ENCODE measurements at places on chromosomes 6 and 20. TPM values are rescaled to one million over a fixed set of nuclear protein-coding genes. Genes with fewer than 3 reads are reported as not detected.

HLA-C gene
- total RNA-seq = 140 TPM

LST1 gene
- not detected for total RNA-seq

LRP11 gene
- 21.5 TPM for total RNA-seq

TNFRSF6B gene
- total RNA-seq = 191 TPM

DNA sequence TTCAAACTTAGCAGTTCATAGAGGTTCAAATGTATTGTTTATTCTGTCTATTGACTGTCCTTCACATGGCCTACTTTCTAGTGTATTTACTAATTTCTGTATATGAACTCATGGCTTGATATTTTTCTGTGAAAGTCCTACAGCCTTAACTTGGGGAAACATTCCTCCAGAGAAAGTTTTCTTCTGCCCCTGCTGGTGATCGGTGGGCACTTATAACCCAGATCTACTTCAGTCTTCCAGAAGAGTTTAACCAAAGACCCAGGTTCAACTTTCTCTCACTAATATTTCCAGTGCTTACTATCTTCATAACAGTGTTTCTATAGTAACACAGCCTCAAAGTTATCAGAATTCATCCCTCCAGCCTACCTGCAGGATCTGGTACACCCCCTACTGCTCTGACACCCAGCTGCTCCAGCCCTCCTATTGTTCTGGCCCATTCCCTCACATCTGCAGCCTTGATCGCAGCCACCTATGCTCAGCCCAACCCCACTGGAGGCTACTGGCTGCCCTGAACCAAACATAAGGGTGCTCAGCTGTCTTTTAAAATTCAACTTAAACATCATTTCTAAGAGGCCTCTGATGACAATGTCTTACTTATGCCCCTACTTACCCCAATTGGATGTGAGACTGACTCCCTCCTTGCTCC is 72.3 kb downstream of the TBX18 start:
- DNase-seq = no peak

DNA sequence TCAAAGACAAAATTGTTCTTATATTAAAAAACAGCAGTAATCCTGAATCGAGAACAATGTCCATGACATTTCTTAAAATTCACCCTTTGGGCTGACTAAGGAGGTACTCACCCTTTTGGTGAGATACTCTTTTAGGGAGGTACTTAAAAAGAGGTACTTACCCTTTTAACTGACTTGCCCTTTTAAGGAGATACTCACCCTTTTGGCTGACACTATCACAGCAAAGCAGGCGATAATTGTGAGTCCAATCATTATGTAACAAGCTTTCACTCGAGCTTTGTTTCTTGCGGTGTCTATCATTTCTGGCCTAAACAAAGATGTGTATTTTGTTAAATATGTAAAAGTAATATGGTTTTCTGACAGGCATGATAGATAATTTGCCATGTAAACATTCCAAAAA is 3.7 kb downstream of the FAM162B start:
- no peak for DNase-seq

- peak; percentile 70 for DNase-seq
These were observed 682 bp downstream of the BRD2 start for GRCh38 chr6:32968867-32969684.

- no peak for DNase-seq
These were observed 20.8 kb downstream of the TM9SF4 start for GRCh38 chr20:32130352-32130751.

DNA sequence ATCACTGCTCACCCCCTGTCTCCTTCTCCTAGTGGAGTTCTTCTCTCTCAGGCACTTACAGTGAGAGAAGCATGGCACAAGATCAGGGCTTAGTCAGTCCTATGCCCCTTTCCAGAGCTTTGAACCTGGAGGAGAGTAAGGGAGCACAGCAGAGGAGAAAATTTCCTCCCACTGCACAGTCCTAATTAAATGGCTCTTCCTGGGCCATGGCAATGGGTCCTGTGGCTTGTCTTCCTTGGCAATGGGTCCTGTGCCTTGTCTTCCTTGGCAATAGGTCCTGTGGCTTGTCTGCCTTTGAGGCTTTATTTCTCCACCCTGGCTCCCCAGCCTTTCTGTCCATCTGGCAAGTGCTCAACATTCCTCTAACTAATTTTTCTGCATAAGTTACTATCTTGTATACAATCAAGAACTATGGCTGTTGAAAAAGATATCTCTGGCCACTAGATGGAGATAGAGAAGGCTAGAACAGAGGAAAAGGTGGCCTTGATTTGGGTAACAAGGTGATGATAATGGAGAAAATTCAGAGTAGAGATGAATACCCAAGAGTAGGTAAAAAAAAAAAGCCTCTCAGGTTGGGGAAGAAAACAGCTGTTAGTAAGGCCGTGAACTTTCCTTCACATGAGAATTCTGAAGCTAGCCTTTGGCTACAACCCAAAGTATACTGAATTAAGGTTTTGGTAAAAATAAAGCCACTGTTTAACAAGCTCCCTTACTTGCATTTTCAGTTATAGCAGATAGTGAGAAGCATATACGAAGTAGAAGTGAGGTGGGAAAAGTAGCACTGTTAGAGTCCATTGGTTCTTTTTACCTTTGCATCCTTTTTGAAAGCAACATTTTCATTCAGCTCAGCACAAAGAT is 504.9 kb downstream of the DOK5 start:
- DNase-seq = peak; percentile 61

Data from renal cortical epithelial cell (primary cell).